ENCODE measurements at places on chromosomes 3 and 15.
A peak's percentile ranks its signal among the peaks of the same experiment; 100 is the strongest.

DNA sequence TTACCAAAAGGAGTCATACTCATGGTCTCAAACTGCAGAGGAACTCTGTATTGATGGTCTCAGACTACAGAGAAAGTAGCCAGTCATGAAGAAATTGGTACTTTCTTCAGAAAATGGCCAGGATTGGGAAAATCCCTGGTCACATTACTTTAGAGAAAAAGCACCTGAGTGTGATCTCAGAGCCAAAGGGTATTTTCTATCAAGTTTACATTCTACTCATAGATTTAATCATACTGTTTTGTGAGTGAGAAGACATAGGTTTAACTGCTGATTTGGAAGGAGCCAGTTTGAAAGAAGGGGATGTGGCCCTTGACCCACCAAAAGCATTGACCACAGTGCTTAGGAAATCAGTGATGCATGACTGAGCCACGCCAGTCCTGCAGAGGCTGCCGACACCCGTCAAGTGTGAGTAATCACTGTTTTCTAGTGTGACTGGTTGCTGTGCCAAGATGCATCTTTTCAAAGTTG, 203.6 kb downstream of the AKAP13 start:
- DNase-seq: no peak

DNA sequence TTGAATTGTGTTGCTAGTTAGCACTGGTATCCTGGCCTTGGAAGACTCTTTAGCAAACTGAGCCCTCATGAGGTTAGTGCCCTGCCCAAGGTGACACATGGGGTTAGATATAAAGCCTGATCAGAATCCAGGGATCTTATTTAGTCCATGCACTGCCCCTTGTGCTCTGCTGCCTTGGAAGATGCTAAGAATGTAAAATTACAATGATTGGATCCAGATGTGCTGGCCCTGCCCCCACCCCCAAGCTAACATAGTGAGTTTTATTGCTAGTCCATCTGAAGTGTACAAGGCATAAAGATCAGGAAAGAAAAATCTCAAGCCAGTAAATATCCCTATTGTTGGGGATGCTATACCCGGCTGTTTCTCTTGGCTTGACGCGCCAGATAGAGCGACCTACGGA, 248.1 kb upstream of the C2CD4B start:
- DNase-seq: peak; percentile 71

GRCh38 chr3:123105201-123106189, 38.7 kb downstream of the PDIA5 start:
- DNase-seq: no peak

GRCh38 chr3:39139442-39139841, 13.9 kb downstream of the CSRNP1 start:
- no peak for DNase-seq

- no peak for DNase-seq
Measured at GRCh38 chr3:72907131-72907711, 19.4 kb downstream of the GXYLT2 start.

GRCh38 chr3:536417-536813, 339.9 kb downstream of the CHL1 start:
- DNase-seq: no peak

GRCh38 chr3:150319900-150320299, 88.2 kb upstream of the TSC22D2 start:
- DNase-seq: peak; percentile 92

- DNase-seq: no peak
Measured at GRCh38 chr15:89301304-89302089, 33.1 kb downstream of the POLG start.

- no peak for DNase-seq
Measured at GRCh38 chr15:77013776-77014131, 18.8 kb downstream of the PSTPIP1 start.

- DNase-seq: no peak
Measured at GRCh38 chr3:97872525-97873042, 50.8 kb downstream of the CRYBG3 start.

- DNase-seq: no peak
Measured at GRCh38 chr15:100810229-100810628, 69.4 kb upstream of the ALDH1A3 start.

DNA sequence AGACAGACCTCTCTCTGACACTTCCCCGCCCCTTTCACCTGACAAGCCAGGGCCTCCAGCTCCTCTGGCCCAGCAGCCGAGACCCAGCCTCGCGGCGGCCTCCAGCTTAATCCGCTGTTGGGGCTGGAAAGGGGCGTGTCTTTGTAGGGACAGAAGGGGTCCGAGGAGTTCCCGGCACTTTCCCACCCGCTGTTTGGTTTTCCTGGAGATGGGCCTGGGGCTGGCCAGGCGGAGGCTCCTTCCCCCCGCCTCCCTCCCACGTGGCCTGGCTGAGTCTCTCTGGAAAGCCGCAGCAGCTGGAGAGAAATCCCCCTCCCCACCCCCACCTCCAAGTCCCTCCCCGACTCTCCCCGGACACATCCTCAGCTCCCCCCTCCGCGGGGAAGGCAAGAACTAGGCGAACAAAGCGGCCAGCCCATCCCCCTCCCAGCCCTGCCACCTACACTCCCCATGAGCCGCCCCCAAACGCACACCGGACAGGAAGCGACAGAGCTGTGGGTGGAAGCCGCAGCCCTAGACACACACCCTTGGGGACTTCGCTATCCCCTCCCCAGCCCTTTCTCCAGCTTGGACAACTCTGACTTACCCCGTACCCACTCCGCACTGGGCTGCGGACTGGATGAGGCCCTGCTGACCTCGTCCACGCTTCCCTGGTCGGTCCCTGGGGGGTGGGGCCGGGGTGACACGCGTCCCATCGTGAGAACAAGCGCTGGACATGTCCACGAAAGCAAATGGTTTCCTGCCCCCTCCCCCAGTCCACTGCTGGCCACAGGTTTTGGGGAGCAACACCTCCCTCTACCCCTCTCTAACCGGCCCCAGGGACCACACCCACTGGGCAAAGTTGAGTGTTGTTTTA, 1.2 kb downstream of the IGDCC4 start:
- peak; percentile 70 for DNase-seq

DNA sequence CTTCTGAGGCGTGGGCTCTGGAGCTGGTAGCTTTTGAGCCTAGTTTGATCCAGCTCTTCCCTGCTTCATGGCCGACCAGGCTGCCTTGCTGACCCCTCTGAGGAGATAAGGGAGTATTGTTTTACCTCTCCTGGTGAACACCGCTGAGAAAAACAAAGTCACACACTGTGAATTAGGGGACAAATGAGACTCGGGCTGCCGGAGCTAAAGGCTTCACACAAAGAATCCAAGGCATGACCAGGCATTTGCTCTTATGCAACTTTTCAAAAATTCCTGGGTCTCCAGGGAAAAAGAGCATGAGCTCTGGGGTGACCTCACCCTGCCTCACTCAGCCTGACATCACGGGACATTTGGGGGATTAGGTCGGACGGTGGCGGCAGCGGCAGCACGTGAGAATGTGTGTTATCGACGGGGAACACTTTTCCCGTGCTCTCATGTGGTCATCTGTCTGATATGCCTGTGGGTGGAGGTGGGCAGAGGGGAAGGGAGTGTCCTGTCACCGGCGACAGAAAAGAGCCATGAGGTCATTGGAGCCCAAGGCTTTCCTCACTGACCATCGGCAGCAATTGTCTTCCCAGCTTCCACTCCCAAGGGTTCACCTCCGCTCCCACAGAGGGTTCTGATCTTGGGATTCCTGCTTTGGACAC, 61.0 kb downstream of the TMEM44 start:
- peak; percentile 71 for DNase-seq

DNA sequence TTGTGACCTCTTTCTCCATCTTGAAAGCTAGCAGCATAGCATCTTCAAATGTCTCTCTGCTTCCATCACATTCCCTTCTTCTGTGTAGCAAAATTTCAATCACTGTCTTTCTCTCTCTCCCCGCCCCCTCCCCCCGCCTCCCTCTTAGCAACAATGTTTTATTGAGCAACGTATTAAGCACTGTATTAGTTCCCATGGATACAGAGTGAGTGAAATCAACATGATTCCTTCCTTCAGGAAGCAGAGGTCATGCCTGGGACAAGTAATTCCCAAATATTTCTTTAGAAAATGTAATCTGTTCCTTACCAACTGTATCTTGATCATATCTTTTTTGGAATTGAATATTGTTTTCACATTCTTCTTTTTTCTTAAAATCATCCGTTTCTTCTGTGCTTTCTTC, 373.7 kb upstream of the NECTIN3 start:
- DNase-seq: no peak

DNA sequence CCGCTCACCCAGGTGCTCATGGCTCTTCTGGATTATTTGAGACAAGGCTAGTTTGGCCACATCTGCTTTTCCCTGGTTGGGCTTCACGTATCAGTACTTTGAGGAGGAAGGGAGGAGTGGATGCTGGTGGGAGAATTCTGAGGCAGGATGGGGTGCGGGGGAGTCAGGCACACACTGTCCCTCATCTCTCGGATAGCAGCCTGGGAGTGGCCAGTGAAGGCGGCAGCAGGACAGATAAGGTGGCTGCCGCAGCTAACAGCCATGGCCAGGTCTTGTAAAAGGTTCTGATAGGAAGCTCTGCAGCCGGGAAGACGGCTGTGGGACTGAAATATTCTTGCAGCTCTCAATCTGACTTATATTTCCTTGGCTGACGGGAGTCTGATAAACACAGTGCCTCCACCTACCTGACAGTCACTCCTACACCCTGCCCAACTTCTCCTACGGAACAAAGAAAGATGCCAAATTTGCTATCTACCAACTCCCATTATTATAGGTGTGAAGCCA, 87.3 kb downstream of the MESD start:
- DNase-seq: no peak

- peak; percentile 22 for DNase-seq
Measured at GRCh38 chr3:23249961-23250360, 46.8 kb downstream of the UBE2E2 start.

DNA sequence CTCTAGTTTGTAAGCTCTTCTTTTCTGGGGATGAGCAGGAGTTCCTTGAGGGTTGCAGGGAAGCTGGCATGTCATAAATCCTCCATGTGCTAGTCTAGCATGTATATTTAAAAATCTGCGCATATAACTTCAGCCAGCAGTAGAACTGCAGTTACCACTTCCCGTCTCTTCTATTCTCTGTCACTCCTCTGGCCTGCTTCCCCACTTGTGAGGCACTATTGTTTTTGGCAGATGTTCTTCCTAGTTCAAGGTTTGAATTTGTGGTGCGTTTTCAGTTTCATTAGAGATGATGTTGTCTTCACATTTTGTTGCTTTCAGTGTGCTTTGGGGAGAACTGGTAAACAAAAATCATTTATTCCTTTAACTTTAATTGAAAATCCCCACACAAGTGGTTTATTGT, 169.1 kb upstream of the ZPLD1 start:
- DNase-seq: no peak

- DNase-seq: peak; percentile 53
Measured at GRCh38 chr3:169269005-169269404, 394.5 kb downstream of the MECOM start.

- DNase-seq: no peak
Measured at GRCh38 chr15:93527374-93528050, 438.5 kb upstream of the RGMA start.

- DNase-seq: no peak
Measured at GRCh38 chr3:13579063-13579462, 30.1 kb downstream of the FBLN2 start.

DNA sequence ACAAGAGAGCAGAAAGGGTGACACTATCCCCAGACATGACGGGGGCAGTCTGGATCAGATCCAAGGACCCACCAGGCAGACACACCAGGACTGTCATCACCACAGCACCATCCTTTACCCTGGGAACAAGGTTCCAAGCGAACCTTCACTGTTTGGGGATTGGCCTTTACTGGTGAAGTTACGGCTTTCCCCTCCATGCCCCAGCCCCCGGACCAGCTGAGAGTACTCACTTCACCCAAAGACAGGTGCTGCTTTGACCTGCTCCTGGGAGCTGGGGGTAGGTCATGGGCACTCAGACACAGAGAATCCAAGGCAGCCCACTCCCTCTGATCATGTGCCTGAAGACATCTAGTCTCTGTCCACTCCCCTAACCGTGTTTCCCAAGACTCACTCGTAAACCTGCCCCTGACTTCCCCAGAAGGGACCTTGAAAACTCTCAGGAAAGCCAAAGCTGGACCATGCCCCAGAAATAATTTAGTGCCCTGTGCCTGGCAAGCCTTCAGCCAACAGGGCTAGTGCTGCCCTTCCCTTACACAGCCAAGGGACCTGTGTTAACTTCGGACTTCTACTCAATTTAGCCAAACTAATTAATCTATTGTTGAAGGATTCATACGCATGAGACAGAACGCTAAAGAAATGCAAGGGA, 2.8 kb downstream of the RRP9 start:
- no peak for DNase-seq

GRCh38 chr3:150184426-150185071, 213.9 kb upstream of the PFN2 start:
- DNase-seq: no peak

DNA sequence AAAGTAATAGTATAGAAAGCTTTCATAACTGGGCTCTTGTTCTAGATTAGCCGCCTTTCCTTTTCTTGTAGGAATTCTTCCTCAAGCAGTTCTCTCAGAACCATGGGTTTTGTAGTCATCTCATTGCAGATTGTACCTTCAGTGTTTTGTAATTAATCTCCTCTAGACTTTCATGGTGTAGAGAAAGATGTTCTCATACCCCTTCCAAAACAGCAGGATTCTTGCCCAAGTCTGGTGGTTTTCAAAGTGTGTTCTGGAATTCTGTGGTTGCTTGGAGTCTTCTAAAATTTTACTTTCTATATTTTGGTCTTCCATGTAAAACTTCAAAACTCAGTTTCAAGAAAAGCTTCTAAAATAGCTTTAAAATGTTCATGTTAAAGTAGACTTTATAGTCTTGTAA, 293.8 kb downstream of the PTPRG start:
- DNase-seq: no peak

- peak; percentile 83 for DNase-seq
Measured at GRCh38 chr15:41585127-41586047, 26.4 kb downstream of the TYRO3 start.
